Hematopoietic multipotent progenitor cell treated with erythropoietin and hydrocortisone succinate and interleukin-3 and kit ligand, for 8 days (in vitro differentiated cells): ENCODE measurements at places on chromosomes 3 and 15.

GRCh38 chr3:115804713-115805119 is 181.4 kb downstream of the GAP43 start:
- no peak for DNase-seq

DNA sequence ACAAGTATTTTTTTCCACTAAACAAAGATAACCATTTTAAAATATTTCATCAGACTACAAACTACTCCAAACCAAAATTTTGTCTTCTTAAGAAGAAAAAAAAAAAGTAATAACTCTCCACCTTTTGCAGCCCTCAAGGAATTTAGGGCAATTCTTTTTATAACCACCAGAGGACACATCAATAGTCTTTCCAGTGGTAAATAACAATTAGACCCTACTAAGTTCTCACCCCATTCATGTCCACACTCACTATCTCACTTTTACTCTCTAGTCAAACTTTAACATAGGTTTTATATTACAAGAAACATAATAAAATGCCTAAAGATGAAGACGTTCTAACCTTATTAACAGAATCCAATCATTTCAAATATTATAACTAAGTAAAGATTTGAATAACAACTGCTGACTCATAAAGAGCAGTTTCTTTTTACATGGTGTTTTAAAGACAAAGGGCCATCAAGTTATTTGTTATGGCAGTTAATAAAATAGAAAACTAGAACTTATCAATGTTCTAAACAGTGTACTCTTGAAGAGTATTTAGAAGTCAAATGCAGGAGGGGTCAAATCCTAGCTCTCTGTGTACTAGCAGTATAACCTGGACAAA is 33.0 kb downstream of the CCDC39 start:
- DNase-seq, result peak; percentile 5

DNA sequence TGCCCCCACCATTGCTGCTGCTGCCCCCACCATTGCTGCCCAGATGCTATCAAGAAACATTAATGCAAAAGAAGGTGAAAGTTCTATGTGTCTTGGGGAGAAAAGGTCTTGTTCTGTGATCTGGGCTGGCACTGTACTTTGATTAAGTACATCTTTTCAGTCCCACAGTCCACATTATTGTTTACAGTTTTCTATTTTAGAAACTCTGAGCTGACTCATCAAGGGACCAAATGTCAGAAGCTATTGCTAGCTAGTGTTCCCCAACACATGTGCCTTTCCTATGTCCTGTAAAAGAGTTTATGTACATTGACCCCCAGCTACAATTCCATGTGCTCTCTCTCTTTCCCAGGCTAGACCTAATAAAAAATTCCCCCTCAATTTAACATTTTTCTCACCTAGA is 264.7 kb upstream of the NECTIN3 start:
- no peak for DNase-seq

GRCh38 chr3:85180-85579 is 111.4 kb upstream of the CHL1 start:
- no peak for DNase-seq

DNA sequence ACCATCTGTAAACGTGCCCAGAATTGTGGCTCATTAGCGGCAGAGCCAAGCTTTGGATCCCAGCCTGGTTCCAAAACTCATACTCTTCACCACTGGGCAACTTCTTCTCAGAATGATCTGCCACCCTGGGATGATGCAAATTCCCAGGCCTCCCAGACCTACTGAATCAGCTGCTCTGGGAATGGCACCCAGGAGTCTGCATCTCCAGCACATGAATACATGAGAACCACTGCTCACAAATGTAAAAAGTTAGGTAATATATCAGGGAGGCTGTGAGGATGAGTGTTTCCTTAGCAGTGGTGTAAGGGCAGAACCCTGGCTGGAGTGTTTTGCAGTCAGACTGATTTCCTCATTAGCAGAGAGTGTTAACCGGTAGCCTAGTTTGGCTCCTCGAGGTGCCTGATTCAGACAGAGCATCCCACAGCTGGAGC is 94.2 kb downstream of the LIPC start:
- DNase-seq, result no peak

DNA sequence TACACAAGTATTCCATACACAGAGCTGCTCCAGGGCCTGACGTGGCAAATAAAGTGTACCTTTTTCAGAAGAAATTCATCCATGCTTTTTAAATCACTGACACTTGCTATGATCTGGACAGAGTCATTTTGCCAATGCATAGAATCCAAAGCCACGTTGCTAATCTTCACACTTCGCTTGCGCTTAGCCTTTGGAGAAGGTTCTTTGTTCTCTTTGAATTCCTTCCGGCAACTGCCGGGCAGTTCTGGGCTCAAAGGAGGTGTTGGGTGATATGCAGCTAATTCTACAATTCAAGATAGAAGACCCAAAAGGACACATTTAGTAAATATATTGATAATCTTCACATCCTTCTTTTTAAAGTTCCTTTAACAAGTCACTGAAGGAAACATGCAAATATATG is 69.9 kb downstream of the NR2E3 start:
- DNase-seq, result no peak

GRCh38 chr3:159258934-159259333 is 457.1 kb downstream of the MFSD1 start:
- no peak for DNase-seq

DNA sequence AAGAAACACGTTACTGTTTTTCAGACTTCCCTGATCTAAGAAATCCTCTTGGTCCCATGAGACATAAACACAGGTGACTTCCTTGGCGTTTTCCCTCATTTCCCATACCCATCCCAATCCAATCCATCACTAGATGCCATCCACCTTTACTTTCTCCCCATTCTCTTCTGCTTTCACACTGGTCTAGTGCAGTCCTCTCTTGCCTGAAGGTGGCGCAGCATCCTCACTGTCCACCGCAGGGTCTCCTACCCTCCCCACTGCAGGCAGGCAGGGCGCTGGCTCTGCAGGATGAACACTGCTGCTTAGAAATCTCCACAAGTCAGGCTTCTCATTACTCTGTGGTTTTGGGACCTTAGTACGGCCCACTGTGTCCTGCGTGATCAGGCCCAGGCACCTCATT is 58.2 kb downstream of the RAB7A start:
- DNase-seq, result peak; percentile 68

DNA sequence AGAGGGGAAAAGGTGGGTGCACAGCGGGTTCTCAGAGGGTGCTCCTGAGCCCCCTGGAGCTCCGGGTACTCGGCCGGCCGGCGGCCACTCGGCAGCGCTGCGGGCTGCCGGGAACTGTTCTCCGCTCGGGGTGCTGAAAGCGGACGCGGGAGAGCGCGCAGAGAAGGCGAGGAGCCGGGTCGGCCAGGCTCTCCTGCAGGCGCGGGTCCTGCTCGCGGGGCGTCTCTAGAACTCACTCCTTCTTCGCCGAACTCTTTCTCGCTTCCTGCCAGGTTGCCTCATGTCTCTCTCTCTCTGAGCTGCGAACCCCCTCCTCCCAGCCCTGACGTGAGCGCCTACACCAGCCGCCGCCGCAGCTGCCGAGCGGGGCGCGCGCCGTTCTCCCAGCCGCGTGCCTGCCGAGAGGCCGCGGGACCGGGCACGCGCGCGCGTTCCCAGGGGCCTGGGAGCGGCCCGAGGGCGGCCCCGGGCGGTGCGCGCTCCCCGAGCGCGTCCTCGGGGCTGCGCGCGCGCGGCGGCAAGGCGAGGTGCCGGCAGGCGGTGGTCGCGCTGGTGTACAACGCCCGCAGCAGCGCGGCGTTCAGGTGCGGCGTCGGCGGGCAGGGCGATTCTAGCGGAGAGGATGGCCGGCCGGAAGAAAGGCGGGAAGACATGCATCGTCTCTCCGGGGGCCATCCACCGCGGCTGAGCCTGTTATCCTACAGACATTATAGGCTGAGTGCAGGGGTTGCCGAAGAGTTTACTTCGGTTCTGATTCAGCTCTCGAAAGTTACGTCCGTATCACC is at the start of gene PEX5L:
TSS of gene PEX5L (minus strand) at position 267 of the 785 bp plus-strand sequence. CDS start 338 bp downstream, outside the sequence.
- peak; percentile 6 for DNase-seq

- no peak for DNase-seq
These were observed 5.9 kb downstream of the ZNF710 start for GRCh38 chr15:90007076-90007460.

DNA sequence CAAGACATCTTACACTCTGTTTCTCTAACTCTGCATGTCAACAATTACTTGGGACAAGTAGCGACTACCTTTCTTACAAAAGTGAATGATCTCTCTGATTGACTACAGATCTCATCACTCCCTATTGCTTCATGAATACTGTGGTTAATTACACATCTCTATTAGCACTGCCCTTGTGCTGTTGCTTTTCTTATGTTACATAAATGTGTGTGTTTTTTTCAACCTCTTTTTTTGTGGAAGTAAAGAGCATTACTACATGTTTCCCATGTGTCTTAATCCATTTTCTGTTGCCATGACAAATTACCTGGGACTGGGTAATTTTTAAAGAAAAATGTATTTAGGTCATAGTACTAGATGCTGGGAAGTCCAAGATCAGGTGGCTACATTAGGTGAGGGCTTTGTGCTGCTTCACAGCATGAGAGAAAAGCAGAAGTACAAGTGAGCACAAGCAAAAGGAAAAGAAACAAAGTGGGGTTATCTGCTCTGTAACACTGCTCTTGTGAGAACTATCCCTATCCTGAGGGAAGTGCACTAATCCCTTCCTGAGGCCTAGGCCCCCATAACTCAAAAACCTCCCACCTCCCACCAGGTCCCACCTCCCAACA is 298.2 kb upstream of the SATB1 start:
- no peak for DNase-seq

DNA sequence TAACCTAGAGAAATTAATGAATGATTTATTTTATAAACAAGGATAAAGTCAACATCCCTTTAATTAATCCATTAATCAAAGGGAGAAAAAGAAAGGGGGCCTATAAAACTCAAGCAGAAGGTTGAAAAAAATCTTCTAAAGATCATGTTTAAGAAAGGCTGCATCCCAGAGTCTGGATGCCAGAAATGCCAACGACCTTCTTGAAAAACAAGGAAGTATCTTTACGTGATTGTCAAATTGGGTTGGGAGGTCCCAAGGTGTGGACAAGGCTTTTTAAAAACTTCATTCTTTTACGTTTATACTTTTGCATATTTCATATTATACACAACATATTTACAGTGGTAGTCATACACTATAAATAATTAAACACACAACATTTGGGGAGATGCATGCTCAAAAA is 1.6 kb downstream of the GOLGB1 start:
- no peak for DNase-seq
